Fibroblast of the conjunctiva (primary cell): ENCODE measurements at places on chromosomes 3 and 15.

- peak; percentile 35 for DNase-seq
Measured at GRCh38 chr3:171753665-171754408, 56.4 kb downstream of the PLD1 start.

DNA sequence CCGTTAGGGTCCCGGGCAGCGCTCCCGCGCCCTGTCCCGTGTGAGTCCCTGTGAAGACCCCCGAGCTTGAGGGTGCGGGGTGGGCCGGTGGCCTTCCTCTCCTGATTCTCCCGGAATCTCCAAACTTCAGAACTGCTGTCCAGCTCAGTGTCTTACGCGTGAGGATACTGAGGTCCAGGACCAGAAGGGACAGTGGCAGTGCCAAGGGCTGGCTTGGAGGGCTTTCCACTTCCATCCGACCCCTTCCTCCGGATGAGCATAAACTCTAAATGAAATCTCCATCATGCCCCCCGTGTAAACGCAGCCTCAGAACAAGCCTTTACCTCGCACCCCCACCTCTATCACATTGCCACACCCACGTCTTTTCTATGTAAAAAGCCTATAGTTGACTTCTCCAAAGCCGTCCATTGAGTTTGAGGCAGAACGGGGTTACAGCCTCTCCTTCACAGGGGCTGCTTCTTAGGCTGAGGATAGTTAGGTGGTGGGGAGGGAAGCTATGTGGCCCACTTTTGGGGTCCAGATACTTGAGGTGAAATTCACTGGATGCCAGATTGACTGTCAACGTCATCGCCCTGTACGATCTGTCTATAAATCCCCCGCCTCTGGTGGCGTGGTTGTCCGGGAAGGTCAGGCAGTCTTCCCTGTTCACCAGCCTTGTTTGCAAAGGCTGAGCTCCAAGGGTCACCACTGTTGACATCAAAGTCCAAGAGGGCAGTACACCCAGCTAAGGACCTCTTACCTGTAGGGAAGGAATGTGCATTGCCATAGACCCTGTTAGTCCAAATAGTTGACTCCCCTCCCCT, 1.1 kb downstream of the EDEM1 start:
- no peak for DNase-seq

GRCh38 chr15:90072978-90073640, 29.2 kb downstream of the IDH2 start:
- DNase-seq = no peak

- DNase-seq = no peak
Measured at GRCh38 chr15:39106950-39107349, 473.9 kb upstream of the THBS1 start.

- no peak for DNase-seq
Measured at GRCh38 chr3:172751175-172751704, 714 bp downstream of the ECT2 start.

DNA sequence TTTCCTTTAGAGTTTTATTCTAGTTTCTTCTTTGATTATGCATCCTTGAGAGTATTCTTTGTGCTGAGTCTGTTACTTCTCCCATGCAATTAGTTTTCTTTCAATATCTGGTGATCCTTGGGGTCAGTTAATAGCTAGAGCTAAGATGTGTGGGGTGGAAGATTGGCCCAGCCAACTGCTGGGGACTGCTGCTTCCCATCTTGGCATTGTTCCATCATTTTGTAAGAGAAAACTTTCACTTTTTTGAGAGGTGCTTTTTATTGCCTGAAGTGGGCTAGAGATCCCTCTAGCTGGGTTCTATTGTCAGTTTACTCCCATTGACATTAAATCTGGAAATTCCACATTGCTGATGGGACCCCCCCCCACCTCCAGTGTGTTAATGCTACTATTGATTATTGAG, 15.4 kb downstream of the BCL2L10 start:
- DNase-seq = no peak

GRCh38 chr3:79041621-79042020, 726.2 kb downstream of the ROBO1 start:
- DNase-seq = no peak

DNA sequence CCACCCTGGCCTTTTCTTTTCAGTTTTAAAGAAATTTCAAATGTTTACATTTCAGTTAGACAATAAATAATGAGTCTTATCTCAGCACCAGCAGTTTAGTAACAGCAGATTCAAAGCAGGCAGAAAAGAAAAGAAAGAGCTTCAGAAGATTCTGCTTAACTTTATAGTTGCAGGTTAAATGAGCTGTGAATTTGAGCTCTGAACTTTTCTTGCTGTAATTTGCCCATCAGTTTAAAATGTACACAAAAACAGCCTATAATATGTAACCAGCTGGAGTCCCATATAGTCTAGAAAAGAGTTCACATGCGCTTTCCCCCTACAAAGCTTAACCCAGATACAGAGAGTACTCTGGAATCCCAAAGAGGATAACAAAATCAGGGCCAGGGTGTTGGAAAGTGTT, 59.7 kb upstream of the SIAH2 start:
- no peak for DNase-seq

- no peak for DNase-seq
Measured at GRCh38 chr3:148697306-148698189, at the start of gene AGTR1. Gene AGTR1 (plus strand): TSS chr3:148697903. CDS start chr3:148741036, 43,133 bp downstream.

DNA sequence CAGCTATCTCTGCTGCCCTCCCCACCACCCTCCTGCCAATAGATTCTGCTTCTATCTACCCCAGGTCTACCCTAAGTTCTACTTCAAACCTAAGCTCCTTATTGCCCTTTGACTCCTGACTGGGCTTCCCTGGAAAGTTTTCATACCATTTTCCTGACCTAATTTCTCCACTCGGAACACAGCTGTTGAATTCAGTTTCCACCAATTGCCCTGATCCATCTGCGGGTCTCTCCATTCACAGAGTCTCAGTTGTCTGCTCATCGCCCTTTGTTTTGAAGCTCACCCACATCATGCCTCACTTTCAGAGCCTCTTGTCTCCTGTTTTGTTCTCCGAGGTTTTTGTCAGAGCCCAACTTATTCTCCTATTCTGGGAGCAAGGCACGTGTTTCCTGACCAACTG, 56.8 kb upstream of the ABI3BP start:
- no peak for DNase-seq

GRCh38 chr15:75043509-75044257, 20.3 kb downstream of the PPCDC start:
- DNase-seq = peak; percentile 99

DNA sequence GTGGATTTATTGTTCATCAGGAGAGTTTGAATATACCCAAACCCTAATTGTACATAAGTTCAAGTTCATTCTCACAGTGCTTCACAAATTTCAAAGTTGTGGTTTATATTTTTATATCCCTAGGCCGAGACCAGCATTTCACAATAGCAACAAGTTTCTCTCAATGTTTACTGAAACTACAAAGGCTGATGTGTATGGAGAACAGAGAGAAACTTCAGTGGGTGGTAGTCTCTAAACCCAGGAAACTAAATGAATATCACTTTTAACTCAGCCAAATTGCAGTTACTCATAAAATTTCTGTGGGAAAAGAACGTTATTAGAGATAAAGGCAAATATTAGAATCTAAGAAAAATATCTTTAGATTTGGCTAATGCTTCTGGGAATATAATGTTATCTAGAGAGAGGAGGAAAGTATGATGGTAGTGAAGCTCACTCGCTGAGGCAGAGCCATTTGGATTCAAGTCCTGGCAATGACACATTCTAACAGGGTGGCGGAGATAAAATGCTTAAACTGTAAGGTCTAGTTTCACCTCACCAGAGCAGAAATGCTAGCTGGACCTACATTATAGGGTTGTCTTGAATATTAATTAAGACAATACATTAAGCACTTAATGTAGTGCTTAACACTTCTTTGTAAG, 514.8 kb downstream of the EPHA3 start:
- no peak for DNase-seq

- DNase-seq = no peak
Measured at GRCh38 chr3:126103121-126104027, 19.4 kb upstream of the SLC41A3 start.

DNA sequence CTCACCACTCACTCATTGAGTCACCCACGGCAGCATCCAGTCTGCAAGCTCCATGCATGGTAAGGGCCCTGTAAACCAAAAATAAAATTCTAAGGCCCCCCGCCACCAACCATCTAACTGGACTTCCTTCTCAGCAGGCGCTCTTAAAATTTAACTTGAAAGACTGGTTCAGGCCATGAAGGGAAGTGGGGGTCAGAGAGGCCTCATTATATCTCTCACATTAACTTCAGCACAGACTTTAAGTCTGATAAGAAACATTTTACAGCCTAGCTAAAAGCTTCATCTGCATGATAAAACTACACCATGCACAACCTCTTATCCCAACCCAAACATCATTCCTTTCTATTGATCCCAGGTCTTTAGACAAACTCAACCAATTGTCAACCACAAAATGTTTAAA, 38.5 kb downstream of the FBLN2 start:
- DNase-seq = no peak

DNA sequence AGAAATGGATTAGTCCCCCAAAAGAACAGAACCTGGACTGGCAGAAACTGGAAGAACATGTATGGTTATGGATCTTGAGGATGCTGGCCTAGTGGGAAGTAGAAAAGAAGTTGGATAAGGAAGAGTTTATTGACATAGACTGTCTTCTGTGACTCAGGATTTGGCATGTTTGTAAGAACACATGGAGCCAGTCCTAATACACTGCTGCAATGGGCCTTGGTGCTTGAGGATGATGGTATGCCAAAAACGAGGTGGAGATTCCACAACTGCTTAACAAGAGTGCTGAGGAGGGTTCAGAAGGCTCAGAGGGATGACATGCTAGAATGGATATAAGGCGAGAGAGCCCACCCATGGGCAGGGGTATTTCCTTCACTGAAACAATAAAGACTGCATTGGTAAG, 22.4 kb downstream of the LZTFL1 start:
- peak; percentile 10 for DNase-seq

GRCh38 chr3:50122071-50122470, 33.1 kb upstream of the SEMA3F start:
- DNase-seq = no peak

DNA sequence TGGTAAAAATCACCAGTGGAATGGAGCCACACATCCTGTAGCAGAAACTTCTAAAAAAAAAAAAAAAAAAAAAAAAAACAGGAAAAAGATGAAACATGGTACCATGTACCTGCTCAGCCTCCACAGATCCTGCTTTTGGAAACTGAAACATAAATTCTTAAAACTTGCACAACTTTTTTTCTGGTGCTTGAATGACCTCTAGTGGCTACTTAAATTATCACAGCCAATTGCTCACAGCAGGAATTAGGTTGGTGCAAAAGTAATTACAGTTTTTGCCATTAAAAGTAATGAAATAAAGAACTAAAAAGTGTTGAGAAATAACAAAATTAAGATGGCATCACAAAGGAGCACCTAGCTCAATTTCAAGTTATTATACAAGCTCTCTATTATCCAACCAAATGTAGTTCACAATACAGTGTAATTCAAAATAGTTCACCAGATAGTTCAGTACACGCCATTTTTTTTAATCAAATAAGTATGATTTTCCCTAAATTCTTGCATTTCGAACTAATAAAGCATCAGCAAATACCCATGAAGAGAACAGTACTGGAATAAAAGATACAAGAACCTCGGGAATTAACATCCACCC, 80.6 kb downstream of the ULK4 start:
- DNase-seq = peak; percentile 22

GRCh38 chr3:21561472-21561871, 189.5 kb downstream of the ZNF385D start:
- DNase-seq = no peak

DNA sequence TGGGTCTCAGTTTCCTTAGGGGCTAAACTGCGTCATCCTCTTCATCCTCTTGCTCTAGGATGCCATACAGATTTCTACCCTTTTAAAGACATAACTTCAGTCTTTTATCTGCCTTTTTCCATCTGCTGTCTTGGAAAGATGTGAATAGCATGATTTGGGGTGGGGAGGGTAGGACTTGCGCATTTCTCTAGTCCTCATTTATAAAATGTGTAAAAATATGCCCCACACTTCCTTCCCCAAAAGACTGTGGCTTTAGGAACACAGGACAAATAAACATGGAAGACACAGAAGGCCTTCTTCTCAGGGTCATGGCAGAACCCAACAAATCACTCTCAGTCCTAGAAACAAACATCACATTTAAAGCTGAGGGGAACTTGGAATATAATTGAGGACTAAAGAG, 48.4 kb upstream of the BCL6 start:
- DNase-seq = no peak

GRCh38 chr15:40282147-40282868, 556 bp downstream of the ANKRD63 start:
- no peak for DNase-seq

- DNase-seq = no peak
Measured at GRCh38 chr3:171320750-171321558, 139.3 kb downstream of the TNIK start.

- peak; percentile 66 for DNase-seq
Measured at GRCh38 chr3:129278439-129278965, at the start of gene HMCES. Gene HMCES (plus strand): TSS chr3:129278870. CDS start chr3:129279733, 863 bp downstream.

DNA sequence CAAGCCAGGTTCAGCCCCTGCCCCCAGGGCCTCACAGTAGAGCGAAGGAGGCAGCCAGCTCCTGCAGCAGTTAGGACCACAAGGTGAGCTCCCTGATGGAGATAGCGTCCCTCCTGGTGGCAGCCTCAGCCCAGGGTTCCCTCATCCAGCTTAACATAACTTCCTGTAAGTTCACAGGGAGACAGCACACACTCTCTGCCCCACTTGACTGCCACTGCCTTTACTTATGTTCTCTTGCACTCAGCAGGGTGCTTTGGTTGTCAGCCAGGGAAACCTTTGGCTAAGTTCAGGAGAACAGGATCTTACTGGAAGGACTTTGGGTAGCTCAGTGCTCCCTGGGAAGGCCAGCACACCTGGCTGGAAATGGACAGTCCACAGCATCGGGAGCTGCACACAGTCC, 10.9 kb downstream of the KBTBD13 start:
- no peak for DNase-seq

DNA sequence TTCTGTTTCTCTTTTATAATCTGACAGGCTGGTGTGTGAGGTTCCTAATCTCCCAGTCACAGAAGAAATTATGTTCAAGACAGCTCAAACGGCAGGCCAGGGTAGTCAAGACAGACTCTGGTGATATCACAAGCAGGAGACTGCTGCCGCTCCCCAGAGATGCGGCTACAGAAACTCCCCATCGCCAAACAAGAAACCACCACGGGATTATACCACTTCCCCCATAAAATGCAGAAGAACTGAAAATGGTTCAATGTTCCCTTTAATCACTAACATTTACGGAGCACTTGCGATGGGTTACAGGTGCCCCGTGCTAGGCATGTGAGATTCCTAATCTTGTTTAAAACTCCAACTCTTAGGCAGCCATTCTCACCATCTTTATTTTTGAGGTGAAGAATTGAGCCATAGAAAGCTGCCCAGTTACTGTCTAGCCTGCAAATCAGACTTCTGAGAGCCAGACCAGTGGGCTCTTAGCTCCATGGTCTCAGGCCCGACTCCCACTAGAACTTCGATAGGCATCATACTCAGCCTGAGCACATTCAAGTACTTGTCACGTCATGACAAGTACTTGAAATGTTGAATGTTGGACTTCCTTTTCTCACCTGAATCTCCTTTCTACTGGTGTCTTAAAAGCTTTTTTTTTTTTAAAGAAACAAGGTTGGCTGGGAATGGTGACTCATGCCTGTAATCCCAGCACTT, 58.4 kb downstream of the TBC1D2B start:
- DNase-seq = no peak
